Muscle of leg (tissue), 16 donors: ENCODE measurements at places on chromosomes 2 and 18. TPM values are rescaled to one million over a fixed set of nuclear protein-coding genes. Genes with fewer than 3 reads are reported as not detected.

GRCh38 chr18:14975431-14975830 is 227.5 kb downstream of the ANKRD30B start:
- DNase-seq, result no peak

DNA sequence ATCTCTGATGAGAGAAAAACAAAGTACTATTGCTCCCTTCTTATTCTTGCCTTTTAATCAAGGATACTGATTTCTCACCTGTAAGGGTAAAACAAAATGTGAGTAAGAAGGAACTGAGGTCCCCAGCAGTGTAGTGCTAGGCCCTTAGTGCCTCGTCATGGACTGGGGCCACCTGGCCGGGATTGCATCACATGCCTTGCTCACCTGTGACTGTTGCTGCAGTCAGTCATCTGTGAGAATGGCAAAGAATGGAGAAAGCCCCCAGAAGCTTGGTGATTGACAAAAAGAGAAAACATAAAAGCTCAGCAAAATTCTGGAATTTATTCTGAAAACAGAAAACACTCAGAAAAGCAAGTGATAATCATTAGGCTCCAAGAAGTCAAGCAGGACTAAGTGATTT is 63.4 kb downstream of the SPATS2L start:
- no peak for DNase-seq

Gene PCARE
- 0.09 TPM for total RNA-seq

Gene SEMA4F
- total RNA-seq, result 2.8 TPM

Gene TMEM37
- total RNA-seq, result 2.0 TPM

DNA sequence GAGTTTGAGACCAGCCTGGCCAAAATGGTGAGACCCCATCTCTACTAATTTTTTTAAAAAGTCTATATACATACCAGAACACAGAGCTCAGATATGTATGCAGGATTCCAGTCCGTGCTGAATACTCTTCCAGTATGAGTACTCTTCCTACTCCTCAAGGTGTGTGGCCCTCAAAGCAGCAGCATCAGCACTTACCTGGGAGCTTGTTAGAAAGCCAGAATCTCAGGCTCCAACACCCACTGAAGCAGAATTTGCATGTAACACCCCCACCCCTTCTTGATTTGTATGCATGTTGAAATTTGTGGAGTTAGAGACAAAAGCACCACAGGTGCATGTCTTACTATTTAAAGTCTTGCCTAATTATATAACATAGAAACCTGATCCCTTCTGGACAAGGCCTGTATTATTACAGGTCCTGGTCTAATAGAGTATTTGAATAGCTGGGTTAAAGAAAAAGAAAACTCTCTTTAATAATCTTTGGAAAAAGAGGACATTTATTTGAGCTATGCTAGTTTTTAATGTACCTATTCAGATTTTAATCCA is 50.3 kb upstream of the NFE2L2 start:
- DNase-seq, result no peak

GRCh38 chr2:53641290-53641689 is 126.3 kb upstream of the CHAC2 start:
- DNase-seq, result no peak

- no peak for DNase-seq
Measured at GRCh38 chr2:168338292-168338691, 90.9 kb upstream of the STK39 start.

DNA sequence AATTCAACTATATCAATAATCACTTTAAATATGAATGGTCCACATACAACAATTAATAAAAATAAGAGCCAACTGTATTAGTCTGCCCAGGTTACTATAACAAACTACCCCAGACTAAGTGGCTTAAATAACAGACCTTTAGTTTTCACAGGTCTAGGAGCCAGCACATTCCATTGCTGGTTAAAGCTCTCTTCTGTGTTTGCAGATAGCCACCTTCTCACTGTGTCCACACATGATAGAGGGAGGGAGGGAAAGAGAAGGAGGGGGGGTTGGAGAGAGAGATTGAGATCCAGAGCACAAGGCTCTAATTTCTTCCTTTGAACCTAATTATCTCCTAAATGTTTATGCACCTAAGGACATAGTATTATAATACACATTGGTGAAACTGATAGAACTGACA is 267.8 kb upstream of the NXPH2 start:
- no peak for DNase-seq

DNA sequence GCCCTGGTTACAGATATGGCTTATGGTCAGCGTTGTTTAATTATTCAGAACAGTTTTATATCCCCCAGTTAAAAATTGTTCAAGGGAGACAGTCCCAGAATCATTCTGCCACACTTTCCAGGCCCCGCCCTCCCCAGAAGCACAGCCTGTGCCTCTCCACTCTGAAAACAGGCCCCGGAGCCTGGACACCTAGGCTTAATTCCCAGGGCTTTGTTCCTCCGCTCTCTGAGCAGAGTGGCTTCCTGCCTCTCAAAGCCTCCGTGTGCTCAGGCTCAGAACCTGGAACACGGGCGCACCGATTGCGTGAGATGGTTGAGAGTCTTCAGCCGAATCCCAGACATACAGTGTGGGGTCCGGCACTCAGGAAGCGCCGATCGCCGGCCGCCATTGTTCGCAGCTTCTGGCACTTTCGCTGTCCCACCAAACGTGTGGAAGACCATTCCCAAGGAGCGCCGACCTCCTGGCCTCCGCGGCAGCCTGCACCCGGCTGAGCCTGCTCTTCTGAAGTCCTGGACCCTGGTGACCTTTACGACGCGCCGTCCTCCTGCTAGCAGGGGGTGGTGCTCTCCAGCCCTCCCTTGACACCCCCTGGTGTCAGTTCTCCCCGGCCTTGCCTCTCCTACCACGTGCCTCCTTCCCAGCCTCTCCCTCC is 45.6 kb downstream of the TWIST2 start:
- DNase-seq, result no peak

- no peak for DNase-seq
Measured at GRCh38 chr18:37409878-37410277, 155.7 kb downstream of the CELF4 start.

Gene ACVR1
- 16.1 TPM for total RNA-seq

GRCh38 chr2:11097038-11097720 is 58.1 kb upstream of the SLC66A3 start:
- DNase-seq, result no peak

DNA sequence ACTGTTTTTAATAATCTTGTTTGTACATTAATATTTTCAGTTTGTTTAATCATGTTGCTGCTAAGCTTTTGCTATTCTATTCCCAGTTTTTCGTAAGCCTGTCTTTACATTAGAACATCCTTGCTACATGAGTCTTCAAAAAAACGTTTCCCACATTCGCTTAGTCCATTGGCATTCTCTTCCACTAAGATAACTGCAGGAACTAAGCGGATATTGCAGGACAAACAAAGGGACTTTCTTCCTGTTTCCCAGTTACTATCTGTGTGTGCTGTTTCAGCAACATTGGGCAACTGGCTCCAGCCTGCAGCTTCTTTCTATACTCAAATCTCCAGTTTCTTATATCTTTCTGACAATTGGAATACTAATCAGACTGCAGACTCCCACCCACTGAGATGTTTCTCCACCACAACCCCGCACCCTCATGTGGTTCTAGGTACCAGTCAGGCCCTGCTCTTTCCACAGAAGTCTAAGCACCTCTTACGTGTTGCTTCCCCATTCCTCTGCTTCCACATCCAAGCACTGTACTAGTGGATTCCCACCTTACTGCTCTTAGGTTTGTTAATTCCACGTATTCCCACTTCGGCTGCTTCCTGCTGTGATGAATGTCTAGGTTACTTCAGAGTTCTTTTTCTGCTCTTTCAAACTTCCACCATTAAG is 420.3 kb downstream of the LRRTM4 start:
- DNase-seq, result no peak

DNA sequence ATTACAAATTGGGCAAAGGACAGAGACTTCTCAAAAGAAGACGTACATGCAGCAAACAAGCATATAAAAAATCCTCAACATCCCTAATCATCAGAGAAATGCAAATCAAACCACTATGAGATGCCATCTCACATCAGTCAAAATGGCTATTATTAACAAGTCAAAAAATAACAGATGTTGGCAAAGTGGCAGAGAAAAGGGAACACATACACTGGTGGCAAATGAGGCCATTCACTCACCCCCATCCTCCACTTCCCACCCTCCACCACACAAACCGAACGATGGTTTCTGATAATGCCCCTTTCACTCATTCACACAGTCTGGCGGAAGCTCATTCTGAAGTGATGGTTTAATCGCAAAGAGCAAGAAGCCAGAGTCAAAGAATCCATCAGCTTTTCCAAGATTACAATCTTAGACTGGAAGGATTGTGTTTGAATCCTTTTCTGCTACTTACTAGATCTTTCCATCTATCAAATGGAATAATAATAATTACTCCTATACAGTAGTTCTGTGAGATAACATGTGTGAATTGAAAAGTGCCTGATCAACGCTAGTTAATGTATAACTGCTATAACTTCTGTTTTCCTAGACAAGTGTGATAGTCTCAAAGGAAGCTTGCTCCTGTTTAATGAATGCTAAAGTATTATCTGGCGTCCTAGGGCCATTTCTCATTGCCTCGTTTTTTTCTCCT is 16.9 kb upstream of the CD28 start:
- DNase-seq, result no peak

DNA sequence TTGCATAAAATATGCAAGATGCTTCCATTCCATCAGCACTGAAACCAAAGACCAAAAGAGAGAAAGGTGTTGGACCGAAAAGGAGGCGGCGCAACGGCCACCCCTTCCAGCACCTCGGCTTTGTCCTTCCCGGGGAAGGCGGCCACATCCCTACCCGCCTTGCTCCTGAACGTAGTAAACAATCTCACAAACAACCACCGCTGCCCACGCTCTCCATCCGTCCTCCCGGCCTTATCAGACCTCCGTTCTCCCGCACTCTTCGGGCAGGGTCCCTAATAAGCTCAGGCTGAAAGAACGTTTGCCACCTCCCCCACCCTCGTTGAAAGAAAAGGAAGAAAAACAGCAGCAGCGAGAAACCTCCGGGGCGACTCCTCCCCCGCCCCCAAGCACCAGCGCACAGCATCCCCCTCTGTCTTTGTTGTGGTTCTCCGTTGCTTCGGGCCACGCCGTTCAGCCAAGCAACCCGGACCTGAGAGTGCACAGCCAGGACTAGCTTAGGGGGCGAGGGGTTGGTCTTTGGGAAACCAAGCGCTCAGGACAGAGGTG is 4.4 kb downstream of the EVX2 start:
- DNase-seq, result no peak

Gene VPS4B
- 26.6 TPM for total RNA-seq

Gene DAPL1
- total RNA-seq, result not detected

Gene C2orf92
- 9.1 TPM for total RNA-seq

GRCh38 chr2:190722061-190722759 is 73.3 kb downstream of the NAB1 start:
- DNase-seq, result no peak

- DNase-seq, result no peak
Measured at GRCh38 chr2:1799174-1799573, 54.9 kb upstream of the PXDN start.

- no peak for DNase-seq
Measured at GRCh38 chr2:237533668-237534161, 32.7 kb upstream of the PRLH start.

Gene CCNT2
- 29.1 TPM for total RNA-seq

GRCh38 chr2:58614219-58614618 is 373.1 kb upstream of the FANCL start:
- DNase-seq, result no peak

Gene SERPINB11
- not detected for total RNA-seq

GRCh38 chr2:170165129-170165528 is 12.8 kb upstream of the MYO3B start:
- no peak for DNase-seq
